ENCODE measurements at places on chromosomes 7 and 10.

GRCh38 chr7:118372530-118372929 lies 148.0 kb downstream of the ANKRD7 start:
- no peak for DNase-seq

GRCh38 chr10:96556003-96556402 lies 30.8 kb downstream of the TM9SF3 start:
- no peak for DNase-seq

- no peak for DNase-seq
Observed at GRCh38 chr7:129136887-129137642, 7.4 kb upstream of the TSPAN33 start.

- DNase-seq = no peak
Observed at GRCh38 chr7:107103369-107103768, 58.9 kb downstream of the PRKAR2B start.

DNA sequence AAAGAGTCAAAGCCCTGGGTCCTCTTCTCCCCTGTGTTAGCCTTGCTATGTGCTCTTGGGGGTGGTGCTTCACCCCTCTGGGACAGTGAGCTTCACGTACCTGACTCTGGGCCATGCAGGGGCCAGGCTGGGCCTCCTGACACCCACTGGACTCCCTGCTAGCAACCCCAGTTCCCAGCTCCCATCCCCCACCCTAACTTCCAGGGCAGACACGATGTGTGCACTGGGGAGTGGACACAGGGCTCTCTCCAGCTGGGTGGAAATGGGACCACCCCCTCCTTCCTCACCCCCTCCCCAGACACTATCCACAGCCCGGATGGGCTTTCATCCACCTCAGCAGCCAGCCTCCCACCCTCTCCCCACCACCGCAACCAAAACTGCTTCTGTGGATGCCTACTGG lies 113.0 kb upstream of the ZNF479 start:
- no peak for DNase-seq

- no peak for DNase-seq
Observed at GRCh38 chr10:99779335-99779734, 3.1 kb upstream of the ABCC2 start.

- DNase-seq = no peak
Observed at GRCh38 chr10:72243822-72244437, 27.9 kb upstream of the ASCC1 start.

DNA sequence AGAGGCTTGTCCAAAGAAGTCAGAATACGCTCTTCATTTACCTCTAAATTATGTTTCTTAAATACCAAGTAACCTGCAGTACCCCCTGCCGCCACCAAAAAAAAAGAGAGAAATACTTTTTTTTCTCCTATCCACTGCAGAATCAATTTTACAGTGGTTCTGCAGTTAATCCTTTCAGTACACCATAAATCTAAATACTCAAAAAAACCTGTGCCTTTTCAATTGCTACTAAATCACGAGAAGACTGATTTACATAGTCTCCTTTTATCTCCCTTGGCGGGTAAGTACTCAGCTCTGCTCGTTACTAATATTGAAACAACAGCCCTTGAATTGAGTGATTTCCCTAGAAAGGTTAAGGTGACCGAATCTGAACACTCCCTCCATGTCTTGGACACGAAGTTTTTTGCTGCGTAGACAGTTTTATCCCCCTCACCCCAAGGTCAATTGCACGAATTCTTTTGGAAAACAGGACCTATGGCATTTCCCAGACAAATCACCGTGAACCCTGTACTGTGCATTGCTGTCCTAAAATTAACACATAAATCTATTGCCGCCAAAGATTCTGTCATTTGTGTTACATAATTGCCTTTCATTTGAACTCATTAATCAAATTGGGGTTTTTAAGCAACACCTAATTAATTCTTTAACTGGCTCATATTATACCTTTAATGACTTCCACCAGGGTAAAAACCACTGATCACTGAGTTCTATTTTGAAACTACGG lies 512 bp upstream of the VIM start:
- no peak for DNase-seq

DNA sequence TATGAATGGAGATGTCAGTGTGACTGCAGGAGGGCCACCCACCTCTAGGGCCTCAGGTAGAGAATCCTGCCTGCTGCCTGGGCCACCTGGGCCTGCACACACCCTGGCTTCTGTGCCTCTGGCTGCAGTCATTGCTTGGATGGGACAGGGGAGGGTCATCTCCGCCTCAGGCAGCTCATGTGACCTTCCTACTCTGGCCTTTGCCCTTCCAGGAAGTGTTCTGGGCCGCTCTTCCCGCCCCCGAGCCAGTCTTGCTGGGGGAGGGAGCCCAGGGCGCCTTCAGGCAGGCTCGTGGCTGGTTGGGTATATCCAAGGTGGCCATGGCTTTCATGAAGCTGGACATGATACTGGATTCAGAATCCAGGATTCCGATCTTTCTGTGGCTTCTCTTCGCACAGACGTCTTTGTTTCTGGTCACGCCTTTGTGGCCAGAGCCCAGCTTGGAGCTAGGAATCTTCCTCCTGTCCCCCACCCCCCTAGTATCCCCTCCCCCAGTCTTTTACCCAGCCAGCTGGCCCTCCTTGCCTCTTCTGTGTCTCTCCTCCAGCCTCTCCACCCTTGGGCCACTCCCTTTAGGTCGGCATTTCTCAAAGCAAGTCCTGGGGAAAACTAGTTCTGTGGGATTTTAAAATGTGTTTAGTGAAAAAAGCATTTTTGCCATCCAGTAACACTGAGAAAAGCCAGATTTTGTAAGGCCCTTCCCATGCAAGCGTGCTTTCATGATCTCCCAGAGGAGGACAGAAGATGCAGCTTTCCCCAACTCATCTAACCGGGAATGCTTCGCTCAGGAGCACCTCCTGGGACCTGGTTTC lies 119.6 kb downstream of the ZMIZ1 start:
- DNase-seq = no peak

DNA sequence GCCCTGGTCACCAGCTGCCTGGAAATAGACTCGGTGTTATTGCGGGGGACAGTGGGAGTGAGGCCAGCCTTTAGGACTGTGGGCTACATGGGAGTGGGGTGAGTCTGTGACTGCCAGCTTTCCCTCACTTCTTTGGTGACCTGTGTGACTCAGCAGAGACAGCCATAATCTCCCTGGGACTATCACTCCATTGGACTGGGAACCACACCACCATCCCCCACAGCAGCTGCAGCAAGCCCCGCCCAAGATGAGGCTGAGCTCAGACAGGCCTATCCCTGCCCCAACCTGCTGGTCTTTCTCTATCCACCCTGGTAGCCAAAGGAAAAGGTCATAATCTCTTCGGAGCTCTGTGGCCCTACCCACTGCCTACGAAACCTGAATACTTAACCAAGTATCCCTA lies 263.2 kb downstream of the FZD1 start:
- DNase-seq = no peak

GRCh38 chr10:68222391-68222790 lies 9.5 kb downstream of the ATOH7 start:
- no peak for DNase-seq

GRCh38 chr7:92765725-92766124 lies 70.6 kb downstream of the CDK6 start:
- no peak for DNase-seq

DNA sequence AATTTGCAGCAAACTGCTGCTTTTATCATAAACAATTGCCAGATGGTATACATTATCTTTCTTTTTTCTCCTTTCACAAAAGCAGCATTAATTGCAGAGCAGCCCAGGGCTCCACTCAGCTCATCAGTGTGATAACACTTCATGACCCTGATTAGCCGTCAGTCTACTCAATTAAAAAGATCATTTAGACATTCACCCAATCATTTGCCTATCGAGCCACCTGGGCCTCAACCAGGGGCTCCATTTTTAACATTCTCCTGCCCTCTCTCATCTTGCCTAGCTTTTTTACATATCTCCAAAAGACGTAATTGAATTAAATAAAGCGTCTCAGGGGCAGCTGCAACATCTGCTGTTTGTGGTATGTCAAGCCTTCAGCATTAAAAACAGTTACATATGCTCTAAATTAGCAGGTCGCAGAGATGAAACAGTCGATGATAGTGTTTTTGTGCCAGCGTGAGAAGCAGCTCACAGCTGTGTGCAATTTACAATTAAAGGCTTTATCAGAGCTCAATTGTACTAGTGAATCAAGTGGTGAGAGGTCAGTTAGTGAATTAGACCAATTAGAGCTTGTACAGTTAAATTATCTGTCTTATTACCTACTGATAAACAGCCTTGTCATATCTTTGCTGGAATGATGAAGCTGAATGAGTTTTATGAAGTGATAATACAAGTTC lies 522.5 kb downstream of the ETV1 start:
- no peak for DNase-seq

DNA sequence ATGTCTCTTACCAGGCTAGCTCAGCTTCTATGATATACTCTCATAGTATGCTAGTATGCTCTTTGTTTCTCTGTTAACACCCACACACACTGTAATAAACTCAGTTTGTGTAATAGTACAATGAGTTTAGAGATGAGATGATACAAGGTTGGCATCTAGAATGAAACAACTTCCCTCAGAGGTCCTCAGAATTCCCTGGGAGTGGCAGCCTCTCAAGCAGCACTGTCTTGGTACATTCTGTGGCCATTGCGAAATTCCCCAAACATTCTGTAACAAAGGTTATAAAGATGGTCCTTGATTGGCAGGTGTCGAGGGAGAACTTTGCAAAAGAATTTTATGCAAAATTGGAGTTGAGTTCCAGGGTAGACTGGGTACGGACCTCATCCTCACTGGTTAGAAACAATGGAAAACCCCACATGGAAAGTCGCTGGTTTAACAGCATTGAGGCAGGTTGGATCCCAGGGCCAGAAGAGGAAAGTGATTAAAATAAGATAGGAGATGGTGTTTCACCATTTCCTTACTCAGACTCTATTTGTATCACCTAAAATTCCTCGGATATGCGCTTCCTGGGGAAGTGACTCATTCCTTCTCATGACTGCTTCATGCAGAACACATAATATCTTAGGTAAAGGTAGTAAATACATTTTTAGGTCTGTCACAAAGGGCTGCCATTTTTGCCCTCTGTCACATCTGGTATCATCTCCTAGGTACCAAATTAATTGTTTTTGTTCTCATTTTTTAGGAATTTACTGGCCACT lies 657.8 kb downstream of the SORCS1 start:
- DNase-seq = no peak

DNA sequence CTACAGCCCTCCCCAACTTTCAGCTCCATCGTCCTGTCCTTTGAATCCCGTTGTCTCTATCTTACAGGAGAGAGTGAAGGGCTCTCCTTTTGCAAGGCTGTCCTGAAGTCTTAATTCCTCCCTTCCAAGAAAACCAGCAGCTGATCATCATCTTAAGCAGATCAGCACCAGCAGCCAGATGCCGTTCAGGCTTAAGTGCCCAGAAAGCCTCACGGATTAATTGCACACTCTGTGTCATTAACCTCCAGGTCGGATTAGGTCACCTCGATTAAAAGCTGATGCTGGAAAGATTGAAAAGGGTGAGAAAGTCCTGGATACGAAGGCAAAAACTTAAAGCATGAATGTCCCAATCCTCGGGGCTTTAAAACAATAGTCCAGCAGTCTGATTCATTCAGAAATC lies 24.8 kb upstream of the ADARB2 start:
- DNase-seq = no peak

DNA sequence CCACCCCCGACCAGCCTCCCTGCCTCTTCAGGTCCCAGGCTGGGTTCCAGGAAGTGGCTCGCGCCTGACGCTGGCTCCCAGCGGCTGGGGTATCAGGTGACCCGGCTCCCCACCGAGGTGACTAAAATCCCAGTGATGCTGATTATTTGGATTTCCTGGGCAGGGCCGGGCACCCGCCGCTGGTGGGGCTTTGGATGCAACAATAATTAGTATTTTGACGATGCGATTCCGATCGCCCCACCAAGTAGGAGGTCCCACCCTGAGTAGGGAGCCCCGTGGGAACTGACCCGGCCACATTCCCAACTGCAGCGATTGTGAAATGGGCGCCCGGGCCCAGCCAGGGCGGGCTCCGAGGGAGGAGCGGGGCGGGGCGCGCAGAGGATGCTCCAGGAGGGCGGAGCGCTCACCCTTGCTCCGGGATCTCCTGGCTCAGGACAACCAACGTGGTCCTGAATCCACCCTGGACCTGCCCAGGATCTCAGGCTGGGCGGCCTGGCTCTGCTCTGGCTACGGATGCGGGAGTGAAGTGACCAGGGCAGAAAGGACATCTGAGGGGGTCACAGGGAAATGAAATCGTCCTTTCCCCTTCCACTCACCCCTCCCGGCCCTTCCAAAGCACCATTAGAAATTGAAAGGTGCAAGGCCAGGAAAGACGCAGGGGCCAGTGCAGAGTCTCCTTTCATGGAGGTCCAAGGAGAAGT lies 32.6 kb downstream of the DUSP5 start:
- DNase-seq = peak; percentile 39

DNA sequence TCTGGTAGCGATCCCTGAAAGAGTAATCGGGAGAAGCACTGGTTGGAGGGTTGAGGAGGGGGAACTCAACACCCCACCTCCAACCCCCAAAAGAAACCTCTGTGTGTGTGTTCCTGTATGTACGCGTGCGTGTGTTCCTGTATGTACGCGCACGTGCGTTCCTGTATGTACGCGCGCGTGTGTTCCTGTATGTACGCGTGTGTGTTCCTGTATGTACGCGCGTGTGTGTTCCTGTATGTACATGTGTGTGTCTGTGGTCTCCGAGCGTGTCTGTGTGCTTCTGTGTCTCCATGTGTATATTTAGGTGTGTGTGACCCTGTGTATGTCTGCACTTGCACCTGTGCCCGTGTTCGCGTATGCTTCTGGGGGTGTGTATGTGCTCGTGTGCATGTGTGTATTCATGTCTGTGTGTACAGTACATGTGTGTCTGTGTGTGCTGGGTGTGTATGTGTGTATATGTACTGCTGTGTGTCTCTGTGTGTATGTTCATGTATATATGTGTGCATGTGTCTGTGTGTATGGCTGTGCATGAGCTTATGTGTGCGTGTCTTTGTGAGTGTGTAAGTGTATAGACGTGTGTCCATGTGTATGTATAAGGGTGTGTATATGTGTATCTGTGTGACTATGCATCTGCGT lies 42.9 kb upstream of the KLF6 start:
- DNase-seq = no peak

GRCh38 chr7:128366300-128366699 lies 4.8 kb upstream of the PRRT4 start:
- DNase-seq = no peak

GRCh38 chr7:131224996-131225395 lies 102.7 kb upstream of the MKLN1 start:
- no peak for DNase-seq

DNA sequence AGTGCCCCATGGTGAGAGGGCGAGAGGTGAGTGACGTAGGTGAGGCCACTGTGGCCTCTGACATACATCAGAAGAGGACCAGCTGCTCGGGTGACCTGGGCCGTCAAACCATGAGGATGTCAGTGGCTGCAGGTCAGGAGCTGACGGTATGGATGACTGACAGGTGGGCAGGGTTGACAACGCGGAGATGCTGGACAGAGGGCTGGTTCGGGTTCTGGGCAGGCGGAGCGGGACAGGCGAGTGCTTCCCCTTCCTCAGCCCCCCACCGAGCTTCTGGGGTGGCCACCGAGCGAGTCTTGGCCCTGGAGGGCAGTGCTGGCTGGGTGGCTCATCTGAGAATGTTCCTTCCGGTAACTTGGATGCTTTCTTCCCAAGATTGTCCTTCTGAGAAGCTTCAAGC lies 91.8 kb downstream of the ACTR3B start:
- DNase-seq = no peak
